ENCODE measurements at places on chromosomes 1 and 21.

- no peak for DNase-seq
Observed at GRCh38 chr1:2068951-2069350, 18.7 kb downstream of the PRKCZ start.

- DNase-seq = no peak
Observed at GRCh38 chr1:159817276-159818041, 9.2 kb upstream of the SLAMF8 start.

DNA sequence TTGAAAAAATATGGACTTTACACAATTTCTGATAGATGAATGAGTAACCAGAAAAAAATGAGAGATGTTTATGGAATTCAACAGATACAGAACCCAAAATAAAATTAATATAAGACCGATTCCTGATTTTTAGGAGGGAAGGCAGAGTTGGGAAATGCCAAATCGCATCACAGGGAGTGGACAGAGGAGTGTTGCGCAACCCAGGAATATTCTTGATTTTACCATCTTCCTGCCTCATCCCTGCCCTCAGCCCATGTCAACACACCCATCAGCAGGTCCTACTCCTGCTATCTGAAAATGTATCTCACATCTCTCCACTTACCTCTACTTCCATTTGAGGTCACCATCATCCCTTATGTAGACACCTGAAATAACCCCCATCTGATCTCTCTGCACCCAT lies 221.0 kb downstream of the DSCAM start:
- no peak for DNase-seq

- DNase-seq = no peak
Observed at GRCh38 chr1:47409311-47410067, 6.6 kb upstream of the FOXE3 start.

DNA sequence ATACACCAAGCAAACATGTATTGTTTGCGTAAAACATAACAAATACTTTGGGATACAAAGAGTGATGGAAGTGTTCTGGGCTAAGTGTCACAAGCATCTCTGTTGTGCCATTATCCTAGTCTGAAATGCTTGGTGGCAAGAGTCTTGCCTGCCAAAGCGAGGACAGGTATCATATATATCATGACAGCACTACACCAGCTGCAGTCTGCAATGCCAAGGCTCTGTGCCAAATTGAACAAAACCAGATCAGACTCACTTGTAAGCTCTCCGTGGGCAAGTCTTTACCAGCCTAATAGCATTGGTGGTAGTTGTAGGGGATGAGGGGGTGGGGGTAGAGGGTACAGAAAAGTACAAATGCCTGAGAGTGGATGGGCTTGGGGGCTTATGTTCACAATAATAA lies 119.2 kb downstream of the RWDD3 start:
- no peak for DNase-seq

- no peak for DNase-seq
Observed at GRCh38 chr1:3013371-3014049, 7.8 kb upstream of the ACTRT2 start.

DNA sequence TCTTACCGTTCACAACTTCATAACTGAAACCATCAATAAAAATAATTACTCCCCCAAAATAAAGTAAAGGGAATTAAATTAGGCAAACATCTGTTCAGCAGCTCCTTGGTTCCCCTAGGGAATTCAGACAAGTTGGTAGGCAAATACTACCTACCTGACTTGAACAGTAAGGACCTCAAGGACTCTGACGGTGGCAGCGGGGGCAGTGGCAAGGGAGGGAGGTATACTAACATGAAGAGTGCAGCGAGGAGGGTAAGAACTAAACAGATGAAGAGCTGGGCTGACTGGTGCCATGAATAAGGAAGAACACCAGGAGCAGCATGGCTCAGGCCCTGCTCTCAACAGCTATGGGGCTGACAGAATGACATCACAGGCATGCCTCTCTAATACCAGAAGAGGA lies 33.1 kb downstream of the MTOR start:
- no peak for DNase-seq

- no peak for DNase-seq
Observed at GRCh38 chr1:173266841-173267240, 59.7 kb upstream of the TNFSF4 start.

- no peak for DNase-seq
Observed at GRCh38 chr1:219660666-219661463, 48.0 kb upstream of the ZC3H11B start.

DNA sequence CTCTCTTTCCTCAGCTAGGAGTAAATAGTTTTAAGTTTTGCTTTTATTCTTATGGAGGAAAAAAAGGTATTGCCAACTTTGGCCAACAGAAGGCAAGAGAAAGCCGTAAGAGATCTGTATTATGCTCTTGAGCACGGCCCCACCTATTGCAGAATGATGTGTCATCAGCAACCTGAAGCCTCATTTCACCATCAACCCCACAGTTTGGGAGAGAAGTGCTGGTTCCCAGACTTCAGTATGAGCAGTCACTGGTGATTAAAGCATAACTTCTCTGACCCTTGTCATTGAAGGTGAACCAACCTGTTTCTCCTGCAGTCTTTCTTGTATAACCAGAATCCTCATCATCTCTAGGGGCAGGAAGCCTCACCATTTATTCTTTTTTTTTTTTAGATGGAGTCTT lies 100.2 kb downstream of the SIPA1L2 start:
- no peak for DNase-seq

GRCh38 chr21:39938086-39938625 lies 70.9 kb downstream of the PCP4 start:
- DNase-seq = no peak

GRCh38 chr21:21673959-21674358 lies 675.8 kb downstream of the NCAM2 start:
- no peak for DNase-seq

DNA sequence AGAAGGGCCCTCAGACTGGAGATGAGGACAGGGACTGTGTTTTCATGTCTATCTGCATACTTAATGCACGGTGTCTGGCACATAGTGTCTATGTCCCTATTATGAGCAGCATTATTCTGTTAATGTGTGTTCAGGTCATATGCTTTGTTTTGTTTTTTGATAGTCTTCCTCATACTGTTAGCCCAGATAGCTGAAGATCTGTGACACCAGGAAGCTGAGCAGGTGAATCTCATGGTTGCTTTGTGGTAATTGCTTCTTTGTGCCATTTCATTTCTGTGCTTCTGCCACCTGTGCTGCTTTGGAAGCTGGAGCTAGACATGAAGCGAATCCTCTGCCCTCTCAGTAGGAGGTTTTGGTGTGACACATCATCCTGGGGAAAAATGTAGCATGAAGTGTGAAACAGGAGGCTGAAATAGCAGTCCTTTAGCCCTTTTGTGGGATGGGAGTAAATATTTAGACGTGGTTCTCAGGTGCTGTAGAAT lies 15.8 kb downstream of the SMAP2 start:
- no peak for DNase-seq

DNA sequence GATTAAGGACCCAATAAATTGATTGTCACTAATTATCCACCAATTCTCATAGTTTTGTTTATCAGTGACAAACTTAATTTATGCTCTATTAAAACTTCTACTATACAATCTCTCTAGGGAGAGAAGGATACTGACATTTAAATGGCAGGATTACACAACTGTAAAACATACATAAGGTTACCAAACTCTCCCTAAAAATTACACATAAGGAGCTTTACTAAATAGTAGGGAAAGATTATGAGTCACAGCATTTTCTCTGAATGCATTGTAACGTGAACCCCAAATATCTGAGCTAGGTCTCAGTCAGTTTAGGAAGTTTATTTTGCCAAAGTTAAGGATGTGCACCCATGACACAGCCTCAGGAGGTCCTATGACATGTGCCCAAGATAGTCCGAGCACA lies 2140.6 kb downstream of the NCAM2 start:
- DNase-seq = no peak
